Caki2 (cell line): ENCODE measurements at places on chromosomes 6 and 20. TPM values are rescaled to one million over a fixed set of nuclear protein-coding genes. Genes with fewer than 3 reads are reported as not detected.

Gene MYCT1
- not detected in 2 replicates for total RNA-seq

Gene CENPW
- total RNA-seq, result 23.3 and 62.1 TPM in 2 replicates

Gene CRYBG1
- 15.2 and 16.0 TPM in 2 replicates for total RNA-seq

Gene MEP1A
- total RNA-seq, result not detected in 2 replicates

Gene GGTLC1
- total RNA-seq, result not detected in 2 replicates

Gene ZNF831
- total RNA-seq, result not detected in 2 replicates

Gene TAGAP
- not detected in 2 replicates for total RNA-seq

Gene FAXC
- 8.5 and 16.0 TPM in 2 replicates for total RNA-seq

Gene RRAGD
- 6.5 and 8.3 TPM in 2 replicates for total RNA-seq

Gene CLVS2
- not detected in 2 replicates for total RNA-seq

Gene NKAIN2
- 1.1 and 2.5 TPM in 2 replicates for total RNA-seq

Gene MLN
- total RNA-seq, result not detected in 2 replicates

Gene CRISP2
- not detected in 2 replicates for total RNA-seq

Gene SIGLEC1
- total RNA-seq, result not detected in 2 replicates

Gene RTN4IP1
- total RNA-seq, result 15.8 and 27.4 TPM in 2 replicates

Gene SPATA25
- total RNA-seq, result 0.43 TPM in 1 of 2 replicates, not detected in the other

Gene RPP21
- 47.4 and 120 TPM in 2 replicates for total RNA-seq

Gene ALDH5A1
- 8.4 and 11.3 TPM in 2 replicates for total RNA-seq

Gene FAM83D
- total RNA-seq, result 40.9 and 41.6 TPM in 2 replicates

Gene KIF25
- not detected in 2 replicates for total RNA-seq
